Activated gamma-delta T cell (primary cell): ENCODE measurements at places on chromosomes 4 and X.

GRCh38 chrX:80285131-80285773, 135.0 kb upstream of the TENT5D start:
- DNase-seq: no peak

DNA sequence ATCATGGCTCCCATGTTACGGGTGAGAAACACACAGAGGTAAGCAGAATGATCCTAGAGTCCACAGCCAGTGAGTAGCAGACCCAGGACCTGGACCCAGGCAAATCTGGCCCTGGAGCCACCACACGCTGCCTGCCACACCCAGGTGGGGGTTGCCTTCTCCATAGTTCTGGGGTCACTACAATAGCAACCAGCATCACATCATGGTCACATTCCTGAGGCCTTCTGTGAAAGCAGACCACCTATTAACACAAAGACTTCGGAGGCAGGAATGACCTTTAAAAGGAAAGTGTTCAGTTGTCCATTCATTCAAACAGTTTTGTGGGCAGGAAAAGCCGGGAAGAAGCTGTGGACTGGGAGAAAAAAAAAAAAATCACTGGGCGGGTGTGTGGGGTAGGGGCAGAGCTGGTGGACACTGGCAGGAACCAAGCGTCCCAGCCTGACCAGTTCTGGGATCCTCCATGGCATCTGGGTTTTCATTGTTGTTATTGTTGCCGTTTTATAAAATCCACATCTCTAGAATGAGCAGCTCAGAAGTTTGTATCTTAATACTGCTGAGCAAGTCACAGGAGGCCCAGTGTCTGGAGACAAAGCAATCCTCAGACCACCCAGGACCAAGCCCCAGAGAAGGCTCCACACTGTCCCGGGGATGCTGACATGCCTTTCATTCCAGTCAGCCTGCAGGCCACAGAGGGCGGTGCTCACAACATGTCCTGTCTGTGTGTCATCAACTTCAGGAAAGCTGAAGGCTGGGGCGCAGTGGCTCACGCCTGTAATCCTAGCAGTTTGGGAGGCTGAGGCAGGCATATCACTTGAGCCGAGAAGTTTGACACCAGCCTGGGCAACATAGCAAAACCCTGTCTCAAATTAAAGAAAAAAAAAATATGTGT, 67.0 kb downstream of the SEL1L3 start:
- DNase-seq: no peak

DNA sequence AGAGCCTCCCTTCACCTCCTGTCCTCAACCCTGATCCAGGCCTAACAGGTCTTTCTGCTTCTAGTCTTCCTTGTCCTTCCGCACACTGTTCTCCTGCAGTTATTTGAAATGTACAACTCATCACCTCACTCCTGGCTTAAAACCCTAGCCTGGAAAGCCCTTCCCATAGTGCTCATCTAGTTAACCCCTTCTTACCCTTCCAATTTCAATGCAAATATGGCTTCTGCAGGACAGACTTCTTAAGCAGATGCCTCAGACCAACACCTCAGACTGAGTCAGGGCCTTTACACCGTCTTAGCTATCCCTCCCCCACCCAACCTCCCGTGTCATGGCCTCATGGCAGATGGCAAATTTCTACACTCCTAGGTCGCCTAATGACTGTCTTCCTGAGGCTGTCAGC, 130.4 kb downstream of the BCOR start:
- no peak for DNase-seq

- DNase-seq: no peak
Observed at GRCh38 chr4:90145319-90145718, 18.1 kb downstream of the CCSER1 start.

GRCh38 chrX:53538781-53539180, 104.6 kb upstream of the HSD17B10 start:
- no peak for DNase-seq

DNA sequence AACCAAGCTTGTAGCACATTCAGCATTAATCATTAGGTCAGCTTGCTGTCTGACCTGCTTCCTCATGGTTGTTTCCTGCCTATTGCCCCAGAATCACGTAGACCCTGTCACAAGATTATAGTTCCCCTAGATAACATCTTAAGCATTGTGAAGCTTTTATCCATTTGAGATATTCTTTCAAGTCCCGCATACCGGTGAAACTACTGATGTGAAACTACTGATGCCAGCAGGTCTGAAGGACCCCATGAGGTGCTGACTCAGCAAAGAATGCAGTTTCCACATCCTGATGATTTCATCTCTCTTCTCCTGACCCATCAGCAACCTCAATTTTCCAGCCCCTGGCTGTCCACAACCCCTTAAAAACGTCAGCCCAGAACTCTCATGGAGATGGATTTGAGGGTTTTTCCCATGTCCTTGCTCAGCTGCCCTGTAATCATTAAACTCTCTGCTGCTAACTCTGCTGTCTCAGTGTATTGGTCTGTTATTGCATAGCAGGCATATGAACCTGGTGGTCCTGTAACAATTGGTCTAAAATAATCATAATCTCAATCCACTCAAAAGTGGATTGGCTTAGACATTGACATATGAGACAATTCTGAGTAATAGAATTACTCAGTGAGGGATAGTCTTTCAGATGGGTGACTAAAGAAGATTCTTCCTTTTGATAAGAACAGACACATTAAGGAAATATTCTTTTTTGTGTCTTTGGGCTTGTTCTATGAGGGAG, 26.3 kb upstream of the UBA6 start:
- DNase-seq: no peak

GRCh38 chrX:9081271-9081670, 47.3 kb upstream of the FAM9B start:
- DNase-seq: no peak

DNA sequence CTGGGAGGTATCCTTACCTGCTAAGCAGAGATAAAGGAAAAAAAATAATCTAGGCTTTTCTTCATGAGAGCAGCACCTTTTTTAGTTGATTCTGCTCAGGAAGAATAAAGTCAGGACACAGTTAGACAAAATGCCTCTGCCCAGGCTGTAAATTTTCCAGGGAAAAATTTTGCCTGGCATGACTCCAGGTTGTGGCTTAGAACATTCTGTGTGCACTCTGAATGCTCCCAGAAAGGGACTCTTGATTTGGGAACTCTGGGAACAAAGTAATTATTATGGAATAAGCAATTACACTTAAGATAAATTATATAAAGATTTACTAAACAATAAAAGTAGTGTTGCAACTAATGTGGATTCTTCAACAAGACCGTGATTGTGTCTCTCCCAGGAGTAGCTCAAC, 826.2 kb upstream of the TENM3 start:
- no peak for DNase-seq

GRCh38 chrX:18875256-18875878, 108.5 kb downstream of the PHKA2 start:
- DNase-seq: no peak

- DNase-seq: no peak
Observed at GRCh38 chr4:166972071-166972470, 262.2 kb downstream of the SPOCK3 start.

DNA sequence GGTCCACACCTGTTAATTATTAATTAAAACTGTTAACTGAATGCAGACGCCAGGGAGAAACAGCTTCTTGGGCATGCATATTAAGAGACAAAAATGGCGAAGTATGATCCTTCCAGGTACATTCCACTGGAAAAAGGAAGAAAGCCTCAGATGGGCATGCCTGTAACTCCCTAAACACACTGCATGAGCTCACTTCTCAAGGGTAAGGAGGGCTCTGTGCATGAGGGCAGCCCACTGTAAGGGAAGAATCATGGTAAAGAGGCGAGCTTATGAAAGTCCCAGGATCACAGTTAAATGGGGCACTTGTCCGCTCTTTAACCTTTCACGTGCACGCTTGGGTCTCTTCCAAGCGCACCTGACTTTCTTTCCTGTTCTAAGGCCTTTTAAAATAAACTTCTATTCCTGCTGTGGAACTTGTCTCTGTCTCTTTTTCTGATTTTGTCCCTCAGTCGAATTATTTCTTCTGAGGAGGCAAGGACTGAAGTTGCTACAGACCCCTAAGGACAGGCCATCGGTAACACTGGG, 321.7 kb downstream of the PPP1R2C start:
- no peak for DNase-seq

- DNase-seq: no peak
Observed at GRCh38 chr4:82031376-82031927, 342.3 kb downstream of the HNRNPD start.

DNA sequence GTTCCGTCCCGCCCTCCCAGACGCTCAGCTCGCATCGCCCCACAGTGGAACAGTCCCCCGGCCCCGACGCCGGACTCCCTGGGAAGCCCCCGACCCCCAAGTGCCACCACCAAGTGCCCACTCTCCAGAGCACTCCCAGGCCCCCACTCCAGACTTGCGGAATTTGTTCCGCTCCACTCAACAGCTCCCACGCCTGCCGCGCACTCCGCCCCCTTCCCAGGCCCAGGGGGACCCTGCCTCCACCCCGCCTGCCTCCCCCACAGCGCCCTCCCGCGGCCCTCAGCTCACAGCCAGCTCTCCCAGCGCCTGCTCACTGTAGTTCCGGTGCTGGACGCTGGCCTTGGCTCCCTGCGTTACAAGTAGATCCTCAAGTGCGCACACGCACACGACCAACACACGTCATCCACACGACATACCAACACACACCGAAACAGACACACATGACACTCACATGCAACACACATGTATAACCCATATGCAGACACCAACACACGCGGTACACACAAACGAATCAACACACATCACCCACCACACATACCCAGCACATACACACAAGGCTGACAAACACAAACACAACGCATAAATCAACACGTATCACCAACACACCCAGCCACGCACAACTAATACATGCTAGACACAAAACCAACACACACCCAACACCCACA, 8.0 kb downstream of the MSX1 start:
- no peak for DNase-seq

DNA sequence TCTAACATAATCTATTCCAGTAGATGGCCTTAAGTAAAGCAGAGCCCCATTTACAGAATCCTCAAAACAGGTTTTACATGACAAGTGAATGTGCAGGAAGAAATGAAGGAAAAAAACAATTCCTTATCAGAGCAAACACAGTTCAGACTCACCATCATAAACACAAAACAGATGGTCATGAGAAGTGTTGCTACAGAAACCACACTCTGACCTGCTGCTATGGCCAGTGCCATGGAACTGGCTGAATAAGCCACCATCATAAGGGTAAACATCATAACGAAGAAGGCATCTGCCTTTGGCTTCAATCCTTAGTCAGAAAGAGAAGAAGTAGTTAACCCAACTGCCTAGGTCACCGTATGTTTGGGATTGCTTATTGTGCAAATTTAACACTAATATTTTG, 61.1 kb downstream of the ABCG2 start:
- no peak for DNase-seq

GRCh38 chr4:168633064-168633463, 136.2 kb downstream of the PALLD start:
- DNase-seq: no peak

DNA sequence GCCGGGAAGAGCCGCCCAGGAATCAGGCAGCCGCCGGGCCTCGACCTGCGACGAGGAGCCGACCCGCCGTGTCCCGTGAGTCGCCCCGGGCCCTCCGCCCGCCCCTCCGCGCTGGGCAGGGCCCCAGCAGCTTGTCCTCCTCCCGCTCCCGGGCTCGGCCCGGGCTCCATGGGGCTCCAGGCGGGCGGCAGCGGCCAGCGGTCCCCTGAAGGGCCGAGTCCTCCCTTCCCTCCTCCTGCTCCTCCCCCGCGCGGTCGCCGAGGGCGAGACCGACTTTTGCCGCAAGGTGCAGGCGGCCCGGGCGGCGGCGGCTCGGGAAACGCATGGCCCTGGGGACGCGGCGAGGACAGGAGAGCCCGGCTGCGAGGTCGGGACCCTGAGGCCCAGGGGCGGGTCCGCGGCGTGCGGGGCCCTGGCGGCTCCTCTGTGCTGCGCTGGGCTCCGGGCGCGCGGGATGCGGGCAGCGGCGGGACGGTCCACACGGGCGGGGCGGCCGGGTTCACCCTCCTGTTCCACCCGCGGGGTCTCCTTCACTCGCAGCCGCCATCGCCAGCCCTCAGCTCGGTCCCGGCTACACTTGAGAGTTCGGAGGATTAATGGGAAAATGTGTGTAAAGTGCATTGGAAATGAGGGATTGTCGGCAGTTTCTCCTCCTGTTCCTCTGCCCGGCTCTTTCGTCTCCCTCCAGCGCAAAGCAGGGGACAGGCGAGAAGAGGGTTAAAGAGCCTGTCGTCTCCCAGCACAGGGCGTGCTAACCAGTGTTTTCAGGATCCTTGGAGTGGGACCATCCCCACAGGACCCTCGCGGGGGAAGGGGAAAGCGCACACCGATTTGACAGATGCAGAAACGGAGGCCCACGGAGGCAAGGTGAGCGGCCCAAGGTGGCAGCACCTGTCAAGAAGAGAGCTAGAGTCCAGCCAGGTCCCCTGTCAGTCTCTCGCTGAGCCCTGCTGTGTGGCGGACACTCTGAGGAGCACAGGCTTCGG, 16.6 kb upstream of the ZNF718 start:
- DNase-seq: no peak

- no peak for DNase-seq
Observed at GRCh38 chr4:106583567-106583966, 215.0 kb upstream of the GIMD1 start.

GRCh38 chrX:115419069-115419468, 129.6 kb downstream of the LUZP4 start:
- DNase-seq: no peak

DNA sequence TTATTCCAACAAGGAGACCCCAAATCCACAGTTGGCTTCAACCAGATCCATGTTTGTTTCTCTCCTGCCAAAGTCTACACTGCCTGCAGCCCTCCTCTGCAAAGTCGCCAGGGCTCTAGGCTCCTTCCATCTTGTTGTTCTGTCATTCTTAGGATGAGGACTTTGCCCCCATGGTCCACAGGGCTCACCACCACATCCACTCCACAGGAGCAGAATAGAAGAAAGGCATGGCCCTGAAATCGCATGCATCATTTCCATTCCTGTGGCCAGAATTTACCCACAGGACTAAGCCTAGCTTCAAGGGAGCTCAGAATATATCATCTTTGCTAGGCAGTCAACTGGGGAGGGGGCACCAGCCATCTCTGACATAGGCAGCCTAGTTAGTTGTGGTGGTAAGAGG, 254.7 kb downstream of the FBXW7 start:
- no peak for DNase-seq

DNA sequence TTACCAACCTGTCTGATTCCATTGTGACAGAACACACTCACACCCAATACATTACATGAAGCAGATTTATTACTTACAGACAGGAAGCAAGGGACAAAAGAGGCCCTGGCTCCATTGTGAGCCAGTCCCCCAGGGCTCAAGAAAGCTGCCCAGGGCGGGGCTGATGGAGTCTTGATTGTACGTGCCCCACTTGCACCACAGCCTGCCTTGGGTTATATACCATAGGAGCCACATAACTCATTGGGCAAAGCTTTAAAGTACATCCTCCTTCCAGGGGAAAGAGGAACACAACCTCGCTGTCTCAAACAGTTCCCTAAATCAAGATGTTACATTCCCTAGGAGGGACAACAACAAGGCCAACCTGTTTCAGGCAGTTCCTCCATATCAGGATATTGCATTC, 3.4 kb upstream of the ZRSR2 start:
- no peak for DNase-seq

DNA sequence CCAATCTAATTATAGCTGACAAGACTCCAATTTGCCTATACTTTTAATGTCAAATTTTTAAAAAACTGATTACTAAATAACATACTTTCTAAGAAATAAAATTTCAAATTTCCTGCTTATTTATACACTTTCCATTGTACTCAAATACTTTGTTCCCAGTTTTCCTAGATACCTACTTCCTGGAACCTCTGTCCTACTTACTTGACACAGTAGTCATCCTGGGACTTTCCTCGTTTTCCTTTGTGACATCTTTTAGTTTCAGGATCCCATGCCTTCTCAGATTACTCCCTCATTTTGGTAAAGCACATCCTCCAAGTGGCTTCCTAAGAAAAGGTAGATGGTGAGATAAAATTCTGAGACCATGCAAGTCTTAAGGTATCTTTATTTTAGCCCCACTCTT, 13.3 kb upstream of the FAM184B start:
- DNase-seq: no peak

- no peak for DNase-seq
Observed at GRCh38 chr4:130035391-130035790, 939.4 kb downstream of the C4orf33 start.
